Activated CD8-positive, alpha-beta memory T cell treated with anti-CD3 and anti-CD28 coated beads, Interleukin-2, amount 50 U/mL, for 48 hours (primary cell): ENCODE measurements at places on chromosomes 1 and 21.

- DNase-seq: no peak
Measured at GRCh38 chr1:223328566-223328965, 35.4 kb downstream of the SUSD4 start.

DNA sequence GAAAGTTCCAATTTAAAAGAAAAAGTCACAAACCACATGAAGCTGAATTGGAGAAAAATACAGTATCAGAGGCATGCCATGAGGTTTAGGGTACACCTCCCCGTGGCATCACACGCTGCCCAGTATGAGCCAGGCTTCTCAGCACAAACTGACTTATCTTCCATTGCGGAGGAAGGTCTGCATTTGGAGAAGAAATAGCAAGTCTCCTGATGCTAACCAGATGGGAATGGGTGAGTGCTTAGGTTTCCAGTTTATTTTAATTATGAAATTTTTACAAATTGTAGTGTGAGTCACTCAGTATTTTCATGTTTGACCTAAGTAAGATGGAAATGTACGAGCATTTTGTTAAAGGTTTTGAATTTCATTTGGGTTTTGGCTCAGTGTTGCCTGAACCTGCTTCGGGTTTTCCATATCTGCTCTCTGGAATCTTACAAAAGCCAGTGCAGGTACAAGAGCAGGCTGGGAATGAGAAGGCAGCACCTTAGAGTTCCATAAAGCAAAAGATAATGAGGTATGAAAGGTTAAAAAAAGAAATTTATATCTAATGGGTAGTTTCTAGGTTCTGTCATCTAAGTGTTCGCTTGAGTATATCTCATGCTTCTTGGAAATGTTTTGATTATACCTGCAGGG lies 213.9 kb downstream of the PATJ start:
- DNase-seq: no peak

- no peak for DNase-seq
Measured at GRCh38 chr1:180586671-180587155, 27.9 kb downstream of the OVAAL start.

DNA sequence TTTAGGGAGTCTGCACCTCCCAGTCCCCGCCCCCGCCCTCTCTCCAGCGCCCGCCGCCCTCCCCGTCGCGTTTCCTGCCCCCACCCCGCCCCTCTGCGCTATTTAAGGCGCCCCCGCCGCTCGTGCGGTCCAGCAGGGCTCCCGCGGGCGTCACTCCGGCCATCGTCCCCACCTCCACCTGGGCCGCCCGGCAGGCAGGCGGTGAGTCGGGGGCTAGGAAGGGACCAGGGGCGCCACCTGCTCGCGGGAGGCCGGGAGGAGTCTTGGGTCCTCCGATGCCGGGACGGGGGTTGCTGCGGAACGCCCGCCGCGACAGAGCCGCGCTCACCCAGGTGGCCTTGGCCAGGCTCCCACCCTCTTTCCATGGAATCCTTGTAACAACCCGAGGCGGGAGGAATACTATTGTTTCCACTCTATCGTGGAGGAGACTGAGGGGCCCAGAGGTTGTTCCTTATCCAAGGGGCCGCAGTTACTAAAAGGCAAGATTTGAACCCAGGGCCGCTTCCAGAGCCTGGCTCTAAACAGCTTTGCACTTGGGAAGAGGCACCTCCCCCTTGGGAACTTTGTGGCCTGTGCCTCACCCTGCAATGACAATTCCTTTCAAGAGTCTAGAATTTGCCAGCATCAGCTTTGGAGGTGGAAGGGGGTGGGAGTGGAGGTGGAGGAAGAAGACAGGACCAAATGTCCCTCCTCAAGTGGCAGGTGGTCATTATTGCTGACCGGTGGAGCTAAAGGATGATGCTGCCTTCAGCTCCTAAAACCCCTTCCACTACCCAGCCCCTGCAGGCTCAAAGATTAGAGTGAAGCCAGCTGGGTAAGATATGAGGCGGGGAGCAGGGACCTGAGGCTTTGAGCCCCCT lies at the start of gene GJA4:
TSS of gene GJA4 (plus strand) at position 132 of the 860 bp plus-strand sequence. CDS start 1,215 bp downstream, outside the sequence.
- no peak for DNase-seq

DNA sequence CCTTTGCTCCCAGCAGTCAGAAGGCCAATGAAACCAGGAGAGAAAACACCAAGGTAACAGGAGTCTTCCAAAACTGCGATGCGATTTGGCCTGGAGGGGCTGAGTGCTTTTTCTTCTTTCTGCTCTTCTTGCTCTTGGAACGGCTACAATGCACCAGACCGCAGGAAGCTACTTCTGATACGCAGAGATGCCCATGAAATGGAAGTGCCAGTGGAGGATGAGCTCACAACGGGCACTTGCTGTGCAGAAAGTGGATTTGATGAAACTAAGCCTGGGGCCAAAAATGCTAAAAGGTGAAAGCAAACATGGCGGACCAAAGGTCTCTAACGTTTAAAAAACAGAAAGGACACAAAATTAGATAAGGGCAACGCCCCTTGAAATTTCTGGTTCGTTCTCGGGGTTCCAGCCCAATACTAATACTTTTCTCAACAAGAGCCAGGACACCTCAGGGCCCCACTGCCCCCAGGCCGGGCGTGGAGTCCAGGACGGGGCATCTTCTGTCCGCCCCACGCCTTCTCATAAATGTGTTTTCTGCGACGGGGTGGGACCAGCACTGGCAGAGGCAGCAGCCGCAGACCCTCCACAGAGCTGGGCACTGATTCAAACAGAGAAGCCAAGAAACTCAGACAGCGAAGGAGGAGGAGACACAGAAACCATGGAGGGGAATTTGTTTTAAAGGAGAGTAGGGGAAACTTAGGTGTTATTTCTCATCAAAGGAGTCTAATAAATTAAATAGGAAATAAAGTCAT lies 101.3 kb downstream of the CRYAA start:
- no peak for DNase-seq

DNA sequence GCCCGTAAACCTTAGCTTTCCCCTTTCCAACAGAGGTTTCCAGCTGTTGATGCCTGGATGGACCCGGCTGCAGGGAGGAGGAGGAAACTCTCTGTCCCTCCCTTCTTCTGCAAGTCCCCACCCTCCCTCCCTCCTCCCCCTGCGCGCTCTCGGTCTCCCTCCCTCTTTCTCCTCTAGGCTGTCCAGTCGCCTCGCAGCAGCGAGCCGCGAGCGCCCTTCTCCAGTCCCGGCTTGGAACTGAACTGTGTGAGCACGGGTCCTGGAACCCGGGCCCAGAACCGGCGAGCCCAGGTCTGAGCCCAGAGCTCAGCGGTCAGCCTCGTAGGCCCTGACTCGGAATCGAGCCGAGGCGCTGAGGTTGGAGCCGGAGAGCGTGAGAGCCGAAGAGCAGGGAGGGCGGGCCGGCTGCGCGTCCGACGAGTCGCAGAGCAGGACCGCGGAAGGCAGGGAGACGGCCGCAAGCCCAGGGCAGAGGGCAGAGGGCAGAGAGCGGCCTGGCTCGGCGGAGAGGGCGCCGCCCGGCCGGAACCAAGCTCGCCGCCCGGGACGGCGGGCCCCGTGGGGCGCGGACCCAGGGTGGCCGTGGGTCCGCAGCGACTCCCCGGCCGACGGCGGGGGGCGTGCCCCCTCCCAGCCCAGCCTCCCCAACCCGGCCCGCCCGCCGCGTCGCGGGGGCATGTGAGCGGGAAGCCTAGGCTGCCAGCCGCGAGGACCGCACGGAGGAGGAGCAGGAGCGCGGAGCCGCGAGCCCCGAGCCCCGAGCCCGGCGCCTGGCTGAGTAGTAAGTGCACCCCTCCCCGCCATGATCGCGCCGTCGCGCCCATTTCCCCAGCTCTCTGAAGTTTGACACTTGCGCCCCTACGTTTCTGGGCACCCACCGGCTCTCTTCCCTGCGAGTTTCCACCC lies at the start of gene SOX13:
TSS of gene SOX13 (plus strand) at position 185 of the 906 bp plus-strand sequence. CDS start 39,801 bp downstream, outside the sequence.
- peak; percentile 64 for DNase-seq

DNA sequence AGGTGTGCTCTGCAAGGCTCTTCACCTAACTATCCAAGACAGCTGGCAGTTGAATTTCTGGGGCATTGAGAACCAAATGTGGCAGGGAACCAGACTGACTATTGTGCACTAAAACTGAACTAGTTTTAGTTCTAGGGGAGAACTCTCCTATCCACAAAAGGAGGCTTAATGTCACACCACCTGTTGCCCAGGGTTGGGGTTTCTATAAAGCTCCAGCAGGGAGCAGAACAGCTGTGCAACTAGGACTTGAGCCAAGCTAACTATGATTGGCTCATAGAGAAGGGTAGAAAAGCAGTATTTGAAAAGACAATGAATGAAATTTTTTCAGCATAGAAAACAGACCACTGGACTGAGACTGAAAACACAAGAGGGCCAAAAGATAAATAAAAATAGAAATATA lies 53.3 kb upstream of the FGGY start:
- no peak for DNase-seq

DNA sequence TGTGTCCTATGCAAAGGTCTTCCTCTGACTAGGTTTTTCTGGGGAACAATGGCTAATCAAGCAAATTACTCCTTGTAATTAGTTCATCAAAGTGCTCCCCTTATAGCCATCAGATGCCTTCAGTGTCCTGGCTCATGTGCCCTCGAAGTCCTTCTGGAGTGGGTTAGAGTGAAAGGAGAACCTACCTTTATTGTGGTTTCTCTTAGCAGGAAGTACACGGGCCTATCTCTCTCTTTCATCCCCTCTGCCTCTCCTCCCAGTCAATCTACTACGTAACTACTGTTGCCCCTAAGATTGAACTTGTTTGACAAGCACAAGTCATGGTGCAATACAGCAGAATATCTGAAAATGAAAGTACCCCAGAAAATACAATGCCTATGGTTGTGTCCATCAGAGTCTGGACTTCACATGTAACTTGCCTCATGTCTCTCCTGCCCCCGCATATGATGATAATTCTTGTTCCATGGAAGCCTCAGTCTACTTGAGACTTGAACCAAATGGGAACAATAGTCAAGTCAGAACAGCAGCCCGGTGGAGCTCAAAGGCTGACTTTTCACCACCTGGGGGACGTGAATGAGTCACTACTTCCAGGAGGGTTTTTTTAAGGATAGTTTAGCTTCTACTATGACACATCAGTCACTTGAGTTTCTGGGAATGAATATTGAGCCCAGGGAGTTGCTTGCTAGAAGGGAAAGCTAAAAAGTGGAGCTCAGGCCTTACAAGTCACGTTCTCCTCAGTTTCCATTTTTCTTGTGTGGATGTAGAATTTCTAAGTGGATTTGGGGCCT lies 243.6 kb downstream of the TNR start:
- no peak for DNase-seq

- DNase-seq: no peak
Measured at GRCh38 chr1:27885114-27885528, 12.8 kb downstream of the THEMIS2 start.

GRCh38 chr1:247400685-247401084 lies 15.3 kb upstream of the NLRP3 start:
- no peak for DNase-seq

DNA sequence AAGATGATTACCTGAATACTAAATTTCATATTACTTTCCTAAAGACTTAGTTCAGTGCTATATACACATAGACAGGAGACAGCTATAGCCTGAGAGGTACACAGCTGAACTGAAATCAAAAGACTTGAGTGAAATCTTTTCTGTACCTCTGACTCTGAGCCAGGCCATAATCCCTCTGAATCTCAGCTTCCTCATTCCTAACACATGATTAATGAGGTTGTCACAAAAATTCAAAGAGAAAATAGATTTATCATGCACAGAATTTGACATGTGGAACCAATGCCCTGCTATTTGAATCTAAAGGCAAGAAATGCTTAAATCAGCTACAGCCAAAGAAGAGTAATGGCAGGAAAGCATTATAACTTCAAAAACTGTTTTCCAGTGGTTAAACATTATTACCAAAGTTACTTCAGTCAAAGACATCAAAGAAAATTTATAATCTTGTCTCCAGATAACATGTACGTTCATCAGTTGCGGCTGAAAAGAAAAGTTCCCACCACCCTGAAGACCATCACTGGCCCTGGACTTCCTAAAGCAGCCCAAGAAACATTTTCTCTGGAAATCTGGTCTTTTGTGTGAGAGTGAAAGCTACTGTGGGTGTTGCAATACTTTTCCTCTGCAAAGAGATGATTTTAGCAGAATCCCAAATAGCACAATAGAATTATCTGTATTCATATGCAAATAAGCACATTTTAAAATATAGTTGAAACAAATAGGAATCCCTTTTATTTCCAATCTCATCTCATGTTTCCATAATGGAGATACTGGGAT lies 13.8 kb upstream of the ATP1A1 start:
- no peak for DNase-seq

- DNase-seq: no peak
Measured at GRCh38 chr1:162292422-162292849, 84.2 kb downstream of the SPATA46 start.

GRCh38 chr1:43058545-43059360 lies 100.1 kb upstream of the SLC2A1 start:
- peak; percentile 69 for DNase-seq

DNA sequence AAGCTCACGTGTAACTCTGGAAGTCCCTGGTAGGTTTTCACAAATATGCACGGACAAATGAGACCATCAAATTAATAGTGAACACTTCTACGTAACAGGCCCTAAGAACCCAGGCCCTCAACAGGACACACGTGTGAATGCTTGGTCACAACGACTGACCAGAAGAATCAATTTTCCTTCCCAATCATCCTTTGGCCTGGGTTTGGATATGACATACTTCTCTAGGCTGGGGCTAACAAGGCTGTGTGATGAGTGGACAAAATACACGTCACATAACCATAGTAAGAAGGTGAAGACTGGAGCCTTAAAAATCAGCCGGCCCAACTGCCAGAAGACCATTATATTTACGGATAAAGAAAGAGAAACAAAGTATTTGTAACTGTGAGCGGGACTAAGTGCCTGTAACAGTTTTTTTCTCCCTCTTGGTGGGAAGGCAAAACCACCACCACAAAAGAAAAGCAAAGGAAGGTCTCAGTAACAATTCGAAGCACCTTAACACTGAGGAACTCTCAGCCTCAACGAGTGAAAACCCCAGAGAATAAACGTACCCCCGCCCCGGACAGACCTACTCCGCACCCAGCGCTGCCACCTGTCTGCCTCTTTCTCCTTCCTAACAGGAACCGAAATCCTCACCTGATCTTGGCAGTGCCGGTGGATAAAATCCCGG lies 450 bp downstream of the SDE2 start:
- no peak for DNase-seq

- no peak for DNase-seq
Measured at GRCh38 chr1:116139592-116140134, 28.5 kb downstream of the MAB21L3 start.

GRCh38 chr1:231699784-231700183 lies 73.2 kb downstream of the DISC1 start:
- DNase-seq: no peak

- DNase-seq: no peak
Measured at GRCh38 chr1:39509360-39510009, 18.0 kb downstream of the BMP8A start.

DNA sequence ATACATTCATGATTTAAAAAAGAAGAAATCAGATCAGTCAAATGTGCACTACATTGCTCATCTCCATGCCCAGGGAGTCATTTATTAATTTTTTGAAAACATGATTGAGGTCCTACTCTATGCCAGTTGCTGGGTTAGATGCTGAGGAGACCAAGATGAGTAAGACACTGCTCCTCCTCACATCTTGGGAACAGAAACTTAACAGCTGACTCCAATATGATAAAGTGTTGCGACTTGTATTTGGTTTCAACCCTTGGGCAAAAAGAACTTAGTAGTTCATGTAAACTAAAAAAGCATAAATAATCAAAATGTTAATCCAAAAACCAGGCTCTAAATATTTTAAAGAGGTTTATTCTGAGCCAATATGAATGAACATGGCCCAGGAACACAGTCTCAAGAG lies 56.9 kb downstream of the OPTC start:
- DNase-seq: no peak

- no peak for DNase-seq
Measured at GRCh38 chr1:221237587-221237986, 358.3 kb downstream of the HLX start.

- no peak for DNase-seq
Measured at GRCh38 chr1:221069178-221069903, 190.1 kb downstream of the HLX start.
